ENCODE measurements at places on chromosomes 2 and 18. TPM values are rescaled to one million over a fixed set of nuclear protein-coding genes. Genes with fewer than 3 reads are reported as not detected.
A peak's percentile ranks its signal among the peaks of the same experiment; 100 is the strongest.

The SERPINB3 gene
- 0.68 TPM for total RNA-seq

- no peak overlapping the region for H3K27ac ChIP-seq
- H3K4me3 ChIP-seq = no peak overlapping the region
- H3K36me3 ChIP-seq = no peaks in the 10 kb centered on the region
- H3K4me1 ChIP-seq = no peaks in the 10 kb centered on the region
Measured at GRCh38 chr18:45050712-45051601, 370.3 kb downstream of the SETBP1 start.

DNA sequence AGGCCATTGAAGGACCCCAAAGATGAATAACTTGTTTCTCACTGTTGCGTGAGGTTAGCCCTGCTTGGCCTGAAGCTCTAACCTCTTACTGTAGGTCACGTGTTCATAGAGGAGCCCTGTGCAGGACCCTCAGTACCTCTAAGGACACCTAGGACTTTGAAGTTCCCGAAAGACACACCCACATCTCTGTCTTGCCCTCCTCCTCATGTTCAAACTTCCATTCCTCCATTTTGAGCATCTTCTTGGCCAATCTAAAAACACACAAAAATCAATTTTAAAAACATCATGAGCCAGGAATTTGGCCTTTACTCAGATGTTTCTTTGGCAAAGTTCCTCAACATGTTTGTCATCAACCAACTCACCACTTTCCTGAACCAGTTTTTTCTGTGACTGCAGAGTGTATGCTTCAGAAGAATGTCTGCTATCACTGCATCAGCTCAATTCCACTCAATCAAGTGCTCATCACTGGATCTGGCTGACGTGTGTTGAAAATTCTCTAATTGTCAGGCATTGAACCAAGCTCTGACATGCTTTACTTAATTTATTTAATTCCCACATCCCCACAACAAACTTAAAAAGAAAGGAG is 101.6 kb downstream of the AP1S3 start:
- H3K27me3 ChIP-seq = no peaks in the 10 kb centered on the region
- H3K4me3 ChIP-seq = no peak overlapping the region
- peaks cover 59% of the 10 kb centered on the region for H3K4me1 ChIP-seq
- H3K36me3 ChIP-seq = peaks cover 5% of the 10 kb centered on the region
- H3K27ac ChIP-seq = peak overlapping the region; percentile 91
- DNase-seq = no peak

- H3K27ac ChIP-seq = no peak overlapping the region
- no peaks in the 10 kb centered on the region for H3K27me3 ChIP-seq
- no peaks in the 10 kb centered on the region for H3K36me3 ChIP-seq
- no peak overlapping the region for H3K4me3 ChIP-seq
- H3K4me1 ChIP-seq = peaks cover 24% of the 10 kb centered on the region
Measured at GRCh38 chr18:62436636-62437234, 86.1 kb upstream of the ZCCHC2 start.

The RFTN2 gene
- 0.05 TPM for total RNA-seq

- peaks cover 9% of the 10 kb centered on the region for H3K4me1 ChIP-seq
- H3K27me3 ChIP-seq = peaks cover 88% of the 10 kb centered on the region
- no peak overlapping the region for H3K27ac ChIP-seq
- DNase-seq = no peak
- no peak overlapping the region for H3K4me3 ChIP-seq
Measured at GRCh38 chr2:11554399-11554716, 20.5 kb downstream of the GREB1 start.

The ABI2 gene
- total RNA-seq = 79.6 TPM

GRCh38 chr2:168457190-168457895 is 1.3 kb downstream of the CERS6 start:
- H3K27ac ChIP-seq = peak overlapping the region; percentile 25
- DNase-seq = no peak
- no peaks in the 10 kb centered on the region for H3K27me3 ChIP-seq
- H3K4me3 ChIP-seq = no peak overlapping the region
- peaks cover 18% of the 10 kb centered on the region for H3K4me1 ChIP-seq

- no peak overlapping the region for H3K4me3 ChIP-seq
- no peak overlapping the region for H3K27ac ChIP-seq
- DNase-seq = no peak
- no peaks in the 10 kb centered on the region for H3K4me1 ChIP-seq
- H3K36me3 ChIP-seq = no peaks in the 10 kb centered on the region
Measured at GRCh38 chr2:143629340-143629739, 500.1 kb downstream of the ARHGAP15 start.

GRCh38 chr2:54366487-54367280 is 89.4 kb upstream of the SPTBN1 start:
- H3K4me3 ChIP-seq = no peak overlapping the region
- H3K27ac ChIP-seq = no peak overlapping the region
- H3K4me1 ChIP-seq = no peaks in the 10 kb centered on the region
- peaks cover 14% of the 10 kb centered on the region for H3K27me3 ChIP-seq
- no peak for DNase-seq
- no peaks in the 10 kb centered on the region for H3K36me3 ChIP-seq

GRCh38 chr2:33531549-33532059 is 55.2 kb downstream of the RASGRP3 start:
- no peak overlapping the region for H3K4me3 ChIP-seq
- no peaks in the 10 kb centered on the region for H3K36me3 ChIP-seq
- no peaks in the 10 kb centered on the region for H3K27me3 ChIP-seq
- no peak overlapping the region for H3K27ac ChIP-seq
- no peak for DNase-seq

DNA sequence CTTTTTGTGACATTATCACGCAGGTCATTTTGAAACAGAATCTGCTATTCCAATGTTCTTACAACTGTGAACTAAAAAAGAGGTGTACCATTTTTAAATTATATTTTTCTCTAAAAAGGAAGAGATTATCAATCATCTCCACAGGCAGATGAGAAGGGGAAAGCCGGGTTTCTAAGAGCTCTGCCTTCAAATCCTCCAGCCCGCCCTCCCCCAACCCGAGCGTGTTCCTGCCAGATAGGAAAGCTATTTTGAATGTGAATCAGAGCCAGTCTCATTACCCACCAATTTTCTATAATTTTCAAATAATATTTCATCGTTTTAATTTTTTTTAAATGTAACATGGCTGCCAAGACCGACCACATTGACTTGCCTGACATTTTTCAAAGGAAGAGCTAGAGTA is 65.9 kb downstream of the KCNF1 start:
- no peak overlapping the region for H3K27ac ChIP-seq
- no peak for DNase-seq
- peaks cover 77% of the 10 kb centered on the region for H3K27me3 ChIP-seq
- no peaks in the 10 kb centered on the region for H3K4me1 ChIP-seq
- H3K36me3 ChIP-seq = no peaks in the 10 kb centered on the region

The HTR2B gene
- not detected for total RNA-seq

The CD28 gene
- not detected for total RNA-seq

DNA sequence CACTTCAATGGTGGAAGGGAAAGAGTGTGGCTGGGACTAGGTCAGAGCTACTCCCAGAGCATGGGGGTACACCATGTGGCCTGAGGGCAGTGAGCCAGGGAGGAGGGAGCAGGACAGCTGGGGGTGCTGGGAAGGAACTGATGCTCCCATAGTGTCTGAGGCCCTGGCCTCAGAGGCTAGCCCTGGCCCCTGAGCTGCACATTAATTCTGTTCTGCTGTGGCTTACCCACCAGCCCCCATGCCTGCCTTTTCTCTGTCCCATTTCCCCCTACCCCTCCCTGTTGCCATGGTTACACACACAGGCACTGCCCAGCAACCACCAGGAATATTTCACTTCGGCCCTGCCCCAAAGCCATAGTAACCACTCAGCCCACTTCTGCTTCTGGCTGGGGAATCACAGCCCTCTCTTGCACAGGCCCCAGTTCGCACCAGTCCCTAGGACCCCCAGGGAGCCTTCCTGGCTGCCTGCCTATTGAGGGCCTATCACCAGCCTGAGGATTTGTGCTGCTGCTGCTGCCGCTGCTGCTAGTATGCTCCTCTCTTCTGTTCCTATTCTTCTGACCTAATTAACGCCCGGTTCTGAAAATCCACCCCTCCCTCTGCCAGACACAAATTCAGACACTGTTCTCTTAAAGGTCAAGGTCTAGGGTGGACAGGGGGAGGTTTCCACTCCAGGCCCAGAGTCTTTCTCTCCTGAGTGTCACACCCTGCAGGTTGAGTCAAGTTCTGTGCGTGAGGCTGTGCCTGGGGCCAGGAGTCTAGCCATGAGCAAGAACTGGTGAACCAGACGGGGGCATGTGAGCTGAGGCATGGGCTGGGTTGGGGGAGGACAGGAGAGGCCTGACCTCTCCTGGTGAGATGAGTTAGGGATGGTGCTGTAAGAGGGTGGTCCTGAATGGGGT is 87.1 kb upstream of the MCFD2 start:
- H3K27me3 ChIP-seq = no peaks in the 10 kb centered on the region
- H3K36me3 ChIP-seq = peaks cover 18% of the 10 kb centered on the region
- peaks cover 27% of the 10 kb centered on the region for H3K4me1 ChIP-seq
- no peak overlapping the region for H3K4me3 ChIP-seq
- H3K27ac ChIP-seq = no peak overlapping the region

DNA sequence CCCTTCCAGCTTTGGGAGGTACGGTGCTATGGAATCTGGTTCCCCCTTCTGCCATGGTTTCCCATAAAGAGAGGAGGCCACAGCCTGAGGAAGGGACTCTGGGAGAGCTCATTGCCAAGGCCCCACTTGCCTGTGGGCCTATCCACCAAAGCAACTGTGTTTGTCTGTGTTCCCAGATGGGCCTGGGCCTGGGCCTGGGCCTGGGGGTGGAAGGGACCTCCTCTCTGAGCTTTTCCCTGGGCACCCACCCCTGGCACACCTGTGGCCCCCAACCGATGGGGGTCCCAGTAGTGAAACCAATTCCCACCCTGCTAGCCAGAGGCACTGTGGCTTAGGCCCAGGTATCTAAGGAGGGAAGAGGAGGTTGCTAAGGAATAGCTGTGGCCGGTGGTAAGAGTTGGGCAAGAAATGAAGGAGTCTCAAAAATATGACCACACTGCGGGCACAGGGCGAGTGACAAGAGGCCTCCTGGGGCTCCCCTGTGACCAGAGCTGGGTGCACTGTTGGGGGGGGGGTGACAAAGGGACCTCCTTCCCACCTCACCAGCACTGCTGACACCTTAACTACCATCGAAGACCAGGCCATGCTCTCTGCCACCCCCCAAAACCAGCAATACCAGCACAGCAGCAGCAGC is 4.9 kb upstream of the DUSP2 start:
- peaks cover 13% of the 10 kb centered on the region for H3K36me3 ChIP-seq
- H3K4me1 ChIP-seq = peaks cover 8% of the 10 kb centered on the region
- DNase-seq = no peak
- H3K27ac ChIP-seq = no peak overlapping the region

The TRIM43 gene
- not detected for total RNA-seq

GRCh38 chr18:13570856-13571495 is 155.4 kb downstream of the FAM210A start:
- H3K27ac ChIP-seq = no peak overlapping the region
- H3K4me3 ChIP-seq = no peak overlapping the region
- no peak for DNase-seq
- H3K4me1 ChIP-seq = no peaks in the 10 kb centered on the region

The TGFBRAP1 gene
- 24.5 TPM for total RNA-seq

DNA sequence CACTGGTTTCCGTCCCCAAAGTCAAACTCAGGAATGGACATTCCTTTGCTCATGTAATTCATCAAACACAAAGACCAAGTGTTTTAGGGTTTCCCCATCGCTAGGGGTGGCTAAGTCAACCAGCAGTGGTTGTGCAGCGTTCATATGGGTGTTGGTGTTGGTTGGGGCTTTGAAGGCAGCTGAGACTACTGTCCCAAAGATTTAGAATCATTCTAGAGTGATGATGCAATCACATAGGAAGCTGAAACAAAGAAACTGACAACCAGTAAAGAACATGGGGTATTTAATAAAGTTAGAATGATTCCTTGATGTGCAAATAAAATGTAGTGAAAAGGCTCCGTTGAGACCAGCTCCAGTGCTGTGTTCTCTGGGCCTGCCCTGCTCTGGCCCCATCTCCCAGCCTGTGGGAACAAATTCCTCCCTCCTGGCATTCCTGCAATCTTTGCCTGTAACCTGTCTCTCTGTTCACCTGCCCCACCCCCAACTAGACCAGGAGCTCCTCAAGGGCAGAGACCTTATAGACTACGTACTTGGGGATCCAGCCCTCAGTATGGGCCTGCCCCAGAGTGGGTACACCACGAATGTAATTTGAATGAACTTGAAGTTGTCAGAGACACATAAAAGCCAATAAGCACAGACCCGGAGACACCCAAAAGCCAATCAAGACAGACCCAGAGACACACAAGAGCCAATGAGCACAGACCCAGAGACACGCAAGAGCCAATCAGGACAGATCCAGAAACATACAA is 191.7 kb upstream of the TWIST2 start:
- H3K4me3 ChIP-seq = no peak overlapping the region
- H3K27me3 ChIP-seq = peaks cover 44% of the 10 kb centered on the region
- no peaks in the 10 kb centered on the region for H3K36me3 ChIP-seq
- no peak overlapping the region for H3K27ac ChIP-seq
- H3K4me1 ChIP-seq = no peaks in the 10 kb centered on the region

The TTN gene
- 0.07 TPM for total RNA-seq

The CHAC2 gene
- total RNA-seq = 7.4 TPM

The MYCN gene
- total RNA-seq = 5.5 TPM

DNA sequence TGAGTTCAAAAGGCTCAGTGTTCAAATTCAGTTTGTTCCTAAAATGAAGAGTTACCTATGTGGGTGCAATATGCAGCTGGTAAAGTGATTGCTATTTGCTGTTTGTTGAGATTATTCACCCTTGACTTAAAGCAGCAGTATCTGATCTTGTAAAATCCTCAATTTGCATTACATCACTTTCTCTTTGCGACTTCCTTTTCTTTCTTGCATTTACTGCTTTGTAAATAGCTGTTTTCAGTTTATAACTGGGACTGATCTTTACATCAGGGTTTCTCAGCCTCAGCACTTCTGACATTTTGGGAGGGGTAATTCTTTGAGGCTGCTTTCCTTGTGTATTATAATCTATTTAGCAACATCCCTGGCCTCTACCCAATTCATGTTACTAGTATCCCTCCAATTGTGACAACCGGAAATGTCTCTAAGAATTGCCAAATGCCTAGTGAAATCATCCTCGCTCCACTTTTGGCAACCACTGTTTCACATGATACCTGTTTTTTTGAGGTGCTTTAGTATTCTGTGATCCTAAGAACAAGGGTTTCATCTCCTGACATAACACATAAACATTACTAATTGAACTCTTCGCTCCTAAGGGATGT is 12.1 kb upstream of the ERCC3 start:
- H3K36me3 ChIP-seq = peaks cover 11% of the 10 kb centered on the region
- no peak overlapping the region for H3K4me3 ChIP-seq
- DNase-seq = no peak
- H3K4me1 ChIP-seq = no peaks in the 10 kb centered on the region

DNA sequence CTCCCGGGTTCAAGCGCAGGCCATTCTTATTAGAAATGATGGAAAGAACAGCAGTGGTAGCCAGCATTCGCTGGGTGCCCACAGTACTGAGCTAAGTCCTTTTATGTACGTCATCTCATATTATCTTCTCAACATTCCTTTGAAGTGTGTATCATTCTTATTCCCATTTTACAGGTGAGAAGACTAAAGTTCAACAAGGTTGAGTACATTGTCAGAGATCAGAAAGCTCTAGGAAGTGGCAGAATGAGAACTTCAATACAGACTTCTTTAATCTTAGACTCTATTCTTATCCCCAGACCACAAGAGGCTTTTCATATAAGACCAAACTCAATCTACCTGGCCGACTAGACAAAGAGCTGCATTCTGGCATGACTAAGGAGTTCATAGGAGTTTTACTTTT is 86.7 kb downstream of the NPAS2 start:
- peaks cover 28% of the 10 kb centered on the region for H3K4me1 ChIP-seq
- no peaks in the 10 kb centered on the region for H3K27me3 ChIP-seq
- no peak overlapping the region for H3K27ac ChIP-seq
- DNase-seq = no peak
- H3K36me3 ChIP-seq = peaks cover 33% of the 10 kb centered on the region

GRCh38 chr2:191947235-191947634 is 100.3 kb upstream of the CAVIN2 start:
- no peak for DNase-seq
- H3K36me3 ChIP-seq = no peaks in the 10 kb centered on the region
- H3K4me3 ChIP-seq = no peak overlapping the region
